ENCODE measurements at places on chromosomes 7 and 10. TPM values are rescaled to one million over a fixed set of nuclear protein-coding genes. Genes with fewer than 3 reads are reported as not detected.
A peak's percentile ranks its signal among the peaks of the same experiment; 100 is the strongest.

Gene CPA5
- total RNA-seq, result not detected

DNA sequence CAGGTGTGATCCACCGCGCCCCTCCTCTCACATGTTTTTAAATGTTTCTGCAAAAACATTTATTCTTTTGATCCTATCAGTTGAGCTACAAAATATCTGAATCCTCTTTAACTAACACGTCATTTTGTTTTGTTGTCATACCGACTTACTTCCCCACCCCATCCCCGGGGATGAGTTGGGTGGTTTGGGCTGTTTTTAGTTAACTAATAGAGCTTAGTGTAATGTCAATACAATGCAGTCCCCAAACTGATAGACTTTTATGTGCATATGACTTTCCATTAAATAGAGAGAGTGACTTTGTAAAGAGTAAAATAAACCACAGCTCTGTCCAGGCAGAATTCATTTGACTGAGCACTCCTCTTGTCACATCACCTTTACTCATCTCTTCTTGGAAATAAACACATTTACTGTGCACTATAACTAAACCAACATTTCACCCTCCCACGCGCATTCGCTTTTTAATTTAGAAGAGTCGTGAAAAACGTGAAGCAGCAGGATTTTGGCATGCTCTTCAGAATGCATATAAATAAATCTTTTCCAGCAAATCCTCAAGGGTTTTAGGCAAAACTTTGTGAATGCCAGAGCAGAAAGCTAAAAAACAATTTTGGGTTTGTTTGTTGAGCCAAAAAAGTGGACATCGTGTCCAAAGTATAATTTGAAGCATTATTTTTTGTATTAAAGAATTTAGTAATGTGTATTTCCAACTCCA lies 187.4 kb upstream of the MGMT start:
- no peak for DNase-seq

DNA sequence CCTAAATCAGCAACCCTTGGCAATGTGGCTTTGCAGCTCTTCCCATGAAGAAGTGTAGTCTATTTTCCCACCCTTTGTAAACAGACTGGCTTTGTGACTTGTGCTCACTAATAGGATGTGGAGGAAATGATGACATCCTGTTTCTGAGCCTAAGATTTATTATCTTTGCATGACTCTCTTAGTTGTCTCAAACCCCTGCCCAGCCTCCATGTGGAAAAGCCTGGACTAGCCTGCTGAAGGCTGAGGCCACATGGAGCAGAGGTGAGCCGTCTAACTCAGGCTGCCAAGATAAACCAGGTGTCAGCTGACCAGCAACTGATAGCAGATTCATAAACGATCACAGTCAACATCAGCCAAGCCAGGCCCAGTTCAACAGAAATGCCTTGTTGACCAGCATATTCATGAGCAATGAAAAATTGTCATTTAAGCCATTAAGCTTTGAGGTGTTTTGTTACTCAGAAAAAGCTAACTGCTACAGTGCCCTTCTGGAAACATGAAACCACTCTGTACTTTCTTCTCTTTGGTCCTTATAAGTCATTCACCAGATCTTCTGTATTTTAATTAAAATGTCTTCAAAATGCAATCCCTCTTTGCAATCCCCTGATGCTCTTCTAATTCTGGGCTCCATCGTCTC lies 586.3 kb upstream of the ANKRD30A start:
- DNase-seq, result peak; percentile 89

DNA sequence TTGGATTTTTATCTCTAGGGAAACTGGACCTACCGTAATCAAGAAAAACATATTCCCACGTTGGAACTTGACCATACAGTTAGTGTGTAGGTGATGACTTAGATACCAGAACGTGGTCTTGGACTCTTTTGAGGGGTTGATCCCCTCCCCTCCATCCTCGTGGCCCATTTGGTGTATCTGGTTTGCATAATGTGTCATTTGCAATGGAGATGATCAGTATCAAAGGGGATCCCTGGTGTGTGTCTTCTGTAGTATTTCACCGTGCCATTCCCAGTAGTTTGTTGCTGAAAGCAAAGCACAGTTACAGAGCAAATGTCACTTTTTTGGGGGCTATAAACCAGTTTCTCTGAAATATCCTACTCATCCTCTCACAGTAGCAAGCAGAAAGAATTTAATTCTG lies 217.7 kb downstream of the TCF7L2 start:
- DNase-seq, result no peak

Gene GPR37
- total RNA-seq, result 18.4 TPM

- no peak for DNase-seq
Observed at GRCh38 chr10:19195698-19196097, 147.1 kb downstream of the MALRD1 start.

Gene PTEN
- 52.4 TPM for total RNA-seq

GRCh38 chr10:58082248-58082647 lies 185.4 kb downstream of the IPMK start:
- no peak for DNase-seq

- DNase-seq, result no peak
Observed at GRCh38 chr10:16360001-16360400, 76.8 kb upstream of the PTER start.

Gene ADGRA1
- not detected for total RNA-seq

DNA sequence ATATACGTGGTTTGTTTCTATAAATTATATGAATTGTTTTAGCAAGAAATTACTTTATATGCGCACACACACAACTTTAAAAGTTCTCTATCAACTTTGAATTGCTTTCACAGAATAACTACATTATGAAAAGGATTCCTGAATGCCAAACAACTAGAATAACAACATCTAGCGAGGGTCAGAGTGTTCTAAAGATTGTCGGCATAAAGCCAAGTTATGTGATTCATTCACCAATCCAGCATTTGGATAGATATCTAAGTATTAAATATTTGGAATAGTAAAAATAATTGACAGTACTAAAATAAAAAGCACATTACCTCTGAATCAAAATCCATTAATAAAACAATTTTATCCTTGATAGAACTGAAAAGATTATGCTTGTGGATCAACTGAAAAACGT lies 125.3 kb upstream of the AMPH start:
- no peak for DNase-seq

Gene SPDYE2B
- total RNA-seq, result not detected

GRCh38 chr7:88267421-88267820 lies 39.3 kb downstream of the STEAP4 start:
- no peak for DNase-seq

- DNase-seq, result no peak
Observed at GRCh38 chr10:62769574-62770242, 34.8 kb upstream of the ADO start.

DNA sequence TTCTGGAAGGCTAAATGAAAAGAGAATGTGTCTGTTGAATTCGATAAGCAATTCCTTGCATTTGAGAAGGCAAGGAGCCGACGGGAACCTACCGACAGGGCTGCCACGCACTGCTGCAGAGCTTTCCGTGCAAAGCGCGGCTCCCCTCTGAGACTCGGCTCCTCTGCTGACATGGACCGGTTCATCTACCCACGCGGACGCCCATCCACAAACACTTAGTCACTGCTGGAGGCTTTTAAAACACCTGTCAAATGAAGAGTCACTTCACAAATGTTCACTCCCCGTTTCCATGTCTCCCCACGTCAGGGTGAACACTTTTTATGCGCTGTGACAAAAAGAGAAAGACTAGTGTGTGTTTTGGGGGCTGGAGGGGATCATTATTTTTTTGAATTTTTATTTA lies 32.0 kb downstream of the AMZ1 start:
- no peak for DNase-seq

Gene PRXL2A
- 113 TPM for total RNA-seq

DNA sequence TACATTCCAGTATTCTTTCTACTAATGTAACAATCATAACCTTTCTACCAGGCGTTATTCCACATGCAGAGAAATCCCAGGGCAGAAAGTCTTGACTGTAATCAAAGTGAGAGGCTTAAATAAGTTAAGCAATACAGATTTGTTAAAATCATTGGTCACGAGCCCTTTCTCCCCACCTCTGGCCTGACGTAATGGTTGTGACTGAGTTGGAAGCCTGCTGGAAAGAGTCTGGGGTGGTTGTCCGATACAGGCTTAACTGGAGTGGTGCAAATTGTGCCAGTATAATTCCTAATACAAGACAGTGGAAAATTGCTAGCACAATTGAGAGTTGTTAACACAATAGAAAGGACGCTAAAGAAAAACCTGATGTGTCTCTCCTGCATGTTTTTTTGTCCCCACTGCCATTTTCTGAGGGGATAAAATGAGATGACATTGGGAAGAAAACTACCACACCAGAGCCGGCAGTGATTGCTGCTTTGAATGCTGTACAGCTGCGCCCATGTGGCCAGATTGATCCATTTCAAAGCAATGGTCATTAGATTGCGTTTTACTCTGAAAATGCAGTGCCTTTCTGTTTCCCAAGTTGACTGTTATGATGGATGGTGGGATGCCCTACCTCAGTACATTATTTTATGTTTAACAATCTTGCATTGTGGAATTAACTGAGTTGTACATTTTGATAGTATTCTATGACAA lies 190.8 kb downstream of the POU6F2 start:
- peak; percentile 19 for DNase-seq

DNA sequence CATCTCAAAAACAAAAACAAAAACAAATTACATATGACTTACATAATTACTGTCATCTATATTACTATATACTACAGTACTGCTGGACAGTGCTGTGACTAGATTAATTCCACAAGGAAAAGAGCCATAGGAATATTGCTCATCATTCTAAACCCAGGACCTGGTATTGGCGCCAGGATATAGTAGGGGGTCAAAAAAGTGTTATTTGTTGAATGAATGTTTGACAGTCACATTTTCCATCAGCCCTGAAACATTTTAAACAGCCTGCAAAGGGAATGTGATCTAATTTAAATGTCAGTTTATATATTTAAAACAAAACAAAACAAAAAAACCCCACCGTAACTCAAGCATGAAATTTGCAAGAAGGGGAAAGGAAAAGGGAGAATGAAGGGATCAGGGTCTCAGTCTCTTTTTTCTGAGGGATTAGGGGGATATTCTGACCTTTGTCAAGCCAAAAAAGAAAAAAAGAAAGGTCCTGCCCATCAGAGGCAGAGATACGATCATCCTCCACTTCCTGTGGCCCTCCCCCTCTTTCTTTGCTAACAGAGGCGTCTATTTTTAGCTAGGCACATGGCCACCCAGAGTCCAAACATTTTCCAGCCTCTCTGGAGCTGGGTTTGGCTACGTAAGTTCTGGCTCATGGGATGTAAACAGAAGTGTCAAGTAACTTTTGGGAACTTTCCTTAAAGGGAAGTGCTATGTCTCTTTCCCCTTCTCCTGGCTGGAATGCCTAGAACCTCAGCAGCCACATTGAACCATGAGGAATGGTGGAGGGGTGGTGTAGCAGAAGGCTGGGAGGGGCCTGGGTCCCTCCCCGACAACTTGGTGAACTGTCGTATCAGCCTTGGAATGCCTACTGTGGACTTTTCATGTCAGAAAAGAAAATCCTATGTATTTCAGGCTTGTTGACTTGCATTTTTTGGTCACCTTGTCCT lies 44.6 kb upstream of the DLG5 start:
- peak; percentile 69 for DNase-seq

DNA sequence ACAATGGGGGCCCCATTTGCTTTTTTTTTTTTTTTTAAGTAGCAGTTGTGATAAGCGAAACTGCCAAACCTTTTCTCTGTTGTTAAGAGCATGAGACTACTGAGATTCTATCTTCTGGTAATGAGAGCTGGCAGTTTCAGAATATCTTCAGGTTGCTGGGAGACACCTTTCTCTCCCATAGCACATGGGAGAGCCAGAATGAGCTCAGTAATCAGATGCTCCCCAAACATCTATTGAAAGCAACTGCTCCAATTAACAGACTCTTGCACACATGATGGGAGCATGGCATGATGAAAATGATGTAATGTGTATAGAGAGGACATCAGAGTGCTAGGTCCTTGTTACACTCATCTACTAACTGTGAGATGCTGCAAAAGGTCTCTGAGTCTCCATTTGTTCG lies 18.8 kb downstream of the MYO3A start:
- no peak for DNase-seq

DNA sequence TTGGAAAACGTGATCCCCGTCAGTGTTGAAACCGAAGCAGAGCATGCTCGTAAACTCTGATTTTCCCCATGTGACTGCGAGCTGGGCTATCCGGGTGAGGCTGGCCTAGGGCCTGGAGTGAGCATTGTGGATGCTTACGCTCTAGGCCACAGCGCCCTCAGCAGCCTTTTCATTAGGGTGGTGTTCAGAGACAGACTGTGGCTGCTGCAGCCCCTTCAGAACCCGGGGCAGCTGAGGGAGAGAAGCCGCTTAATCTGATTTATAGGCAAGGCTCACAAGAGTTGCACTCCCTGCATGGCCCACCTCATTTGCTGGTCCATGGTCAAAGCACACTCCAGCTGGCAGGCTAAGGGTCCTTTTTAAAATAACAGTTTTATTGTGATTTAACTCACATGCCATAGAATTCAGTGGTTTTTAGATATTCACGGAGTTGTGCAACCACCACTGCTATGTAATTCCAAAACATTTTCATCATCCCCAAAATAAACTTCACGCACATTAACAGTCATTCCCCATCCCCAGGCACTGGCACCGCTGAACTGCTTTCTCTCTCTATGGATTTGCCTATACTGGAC lies 72.5 kb downstream of the SYPL1 start:
- no peak for DNase-seq

GRCh38 chr10:114172216-114172615 lies 1.8 kb downstream of the CCDC186 start:
- DNase-seq, result no peak

DNA sequence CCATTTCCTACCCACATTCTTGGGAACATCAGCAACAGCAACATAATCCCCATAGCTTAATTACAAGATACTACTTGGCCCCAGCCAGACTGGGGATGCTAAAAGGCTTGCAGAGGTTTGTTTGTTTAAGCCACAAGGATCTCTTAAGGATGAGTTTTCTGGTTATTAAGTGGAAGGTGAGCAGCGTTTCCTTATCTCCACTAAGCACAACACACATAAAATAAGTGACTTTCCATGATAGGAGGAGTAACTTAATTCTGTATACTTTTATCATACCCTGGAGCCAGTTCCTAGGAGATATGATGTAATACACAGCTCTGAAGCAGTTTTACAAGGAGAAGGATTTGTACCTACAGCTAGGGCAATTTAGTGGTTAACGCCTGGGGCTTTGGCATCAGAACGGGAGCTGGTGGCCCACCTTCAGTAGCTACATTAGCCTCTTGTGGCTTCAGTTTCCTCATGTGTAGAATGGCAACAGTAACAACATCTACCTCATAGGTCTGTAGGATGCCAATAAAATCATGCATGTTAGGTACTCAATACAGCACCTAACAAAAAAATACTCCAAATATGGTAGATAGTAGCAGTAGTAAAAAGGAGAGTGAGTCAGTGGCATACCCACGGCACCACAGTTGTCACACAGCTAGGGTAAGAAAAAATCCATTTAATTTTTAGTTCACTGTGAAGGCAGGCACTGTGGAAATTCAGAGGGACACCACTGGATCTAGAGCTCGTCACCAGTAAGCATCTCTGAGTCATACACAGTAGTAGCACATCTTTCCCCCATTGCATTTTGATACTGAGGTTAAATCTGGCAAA lies 55.2 kb downstream of the DOCK4 start:
- DNase-seq, result no peak
